ENCODE measurements at places on chromosomes 7 and 10.

DNA sequence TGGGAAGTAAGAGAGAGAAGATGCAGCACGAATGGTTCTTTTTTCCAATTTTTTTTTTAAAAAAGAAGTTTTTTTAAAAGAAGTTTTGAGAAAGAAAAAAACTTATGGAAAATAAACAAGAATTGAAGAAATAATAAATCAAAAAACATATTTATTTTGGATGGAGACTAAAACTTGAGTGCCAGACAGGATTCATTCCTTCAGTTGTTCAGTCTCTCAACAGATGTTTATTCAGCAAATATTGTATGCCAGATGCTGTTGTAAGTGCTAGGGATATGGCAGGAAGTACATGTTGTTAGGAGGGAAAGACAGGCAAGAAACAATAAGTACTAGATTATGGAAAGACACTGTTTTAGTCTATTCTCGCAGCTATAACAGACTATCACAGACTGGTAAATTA, 750.7 kb upstream of the PHF14 start:
- no peak for DNase-seq

DNA sequence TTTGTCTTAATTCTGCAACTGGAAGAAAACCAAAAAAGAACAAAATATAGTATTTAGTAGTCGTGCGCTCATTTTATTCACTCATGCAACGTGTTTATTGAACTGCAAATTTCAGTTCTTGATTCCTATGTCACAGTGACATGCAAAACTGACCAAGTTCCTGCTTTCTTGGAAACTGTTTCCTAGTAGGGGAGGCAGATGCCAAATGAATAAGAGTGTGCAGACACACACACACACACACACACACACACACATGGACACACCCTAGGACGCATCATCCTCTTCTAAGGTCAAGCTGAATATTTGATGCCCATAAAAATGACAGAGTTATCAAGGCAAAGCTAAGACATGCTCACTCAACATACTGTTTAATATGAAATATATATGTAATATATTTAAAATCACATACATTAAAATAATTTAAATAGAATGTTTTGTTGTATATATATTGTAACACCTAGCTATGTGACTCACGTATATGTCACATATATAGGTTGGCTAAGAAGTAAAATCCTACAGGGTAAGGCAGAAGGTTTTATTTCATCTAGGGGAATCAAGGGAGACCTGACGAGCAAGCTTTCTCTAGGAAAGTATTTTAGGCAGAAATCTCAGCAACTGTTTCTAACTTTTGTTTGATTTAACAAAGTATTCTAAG, 79.6 kb downstream of the SVIL start:
- DNase-seq, result no peak

- no peak for DNase-seq
These were observed 119.8 kb downstream of the ITGB8 start for GRCh38 chr7:20450536-20450935.

DNA sequence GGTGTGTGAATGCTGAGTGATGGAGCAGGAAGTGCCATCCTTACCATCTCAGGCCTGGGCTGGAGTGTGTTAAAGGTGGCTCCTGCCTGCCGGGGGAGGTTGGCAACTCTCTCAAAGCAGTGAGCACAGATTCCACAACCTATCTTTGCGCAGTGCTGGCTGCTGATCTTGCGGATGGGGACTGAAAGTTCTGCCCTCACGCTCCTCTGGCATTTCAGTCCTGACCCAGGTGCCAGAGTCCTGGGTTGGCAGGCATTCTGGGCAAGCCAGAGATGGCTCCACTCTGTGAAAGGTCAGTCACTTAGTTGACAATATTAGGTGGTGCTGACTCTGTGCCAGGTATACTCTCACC, 315.5 kb downstream of the RPS24 start:
- no peak for DNase-seq

- DNase-seq, result no peak
These were observed 181.8 kb upstream of the MDFIC start for GRCh38 chr7:114740095-114740494.

GRCh38 chr10:100637785-100638184, 102.0 kb downstream of the HIF1AN start:
- DNase-seq, result peak; percentile 51

DNA sequence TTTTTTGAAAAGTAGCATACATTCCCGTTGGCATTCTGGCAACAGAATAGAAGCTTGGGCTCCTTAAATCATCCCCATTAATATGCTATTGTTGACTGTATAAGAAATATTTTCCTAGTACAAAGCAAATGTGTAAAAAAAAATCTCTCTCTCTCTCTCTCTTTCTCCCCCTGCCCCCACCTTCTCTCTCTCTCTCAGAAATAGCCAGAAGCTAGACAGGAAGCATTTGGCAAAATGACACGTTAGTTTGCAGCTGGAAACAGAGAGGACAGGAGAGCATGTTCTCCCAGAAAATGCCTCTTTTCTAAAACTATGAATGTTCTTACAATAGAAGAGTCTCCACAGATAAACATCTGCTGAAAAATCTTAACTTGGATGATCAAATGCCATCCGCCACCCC, 59.6 kb upstream of the AKR1E2 start:
- no peak for DNase-seq

- DNase-seq, result no peak
These were observed 13.0 kb upstream of the SMARCD3 start for GRCh38 chr7:151261529-151261928.

DNA sequence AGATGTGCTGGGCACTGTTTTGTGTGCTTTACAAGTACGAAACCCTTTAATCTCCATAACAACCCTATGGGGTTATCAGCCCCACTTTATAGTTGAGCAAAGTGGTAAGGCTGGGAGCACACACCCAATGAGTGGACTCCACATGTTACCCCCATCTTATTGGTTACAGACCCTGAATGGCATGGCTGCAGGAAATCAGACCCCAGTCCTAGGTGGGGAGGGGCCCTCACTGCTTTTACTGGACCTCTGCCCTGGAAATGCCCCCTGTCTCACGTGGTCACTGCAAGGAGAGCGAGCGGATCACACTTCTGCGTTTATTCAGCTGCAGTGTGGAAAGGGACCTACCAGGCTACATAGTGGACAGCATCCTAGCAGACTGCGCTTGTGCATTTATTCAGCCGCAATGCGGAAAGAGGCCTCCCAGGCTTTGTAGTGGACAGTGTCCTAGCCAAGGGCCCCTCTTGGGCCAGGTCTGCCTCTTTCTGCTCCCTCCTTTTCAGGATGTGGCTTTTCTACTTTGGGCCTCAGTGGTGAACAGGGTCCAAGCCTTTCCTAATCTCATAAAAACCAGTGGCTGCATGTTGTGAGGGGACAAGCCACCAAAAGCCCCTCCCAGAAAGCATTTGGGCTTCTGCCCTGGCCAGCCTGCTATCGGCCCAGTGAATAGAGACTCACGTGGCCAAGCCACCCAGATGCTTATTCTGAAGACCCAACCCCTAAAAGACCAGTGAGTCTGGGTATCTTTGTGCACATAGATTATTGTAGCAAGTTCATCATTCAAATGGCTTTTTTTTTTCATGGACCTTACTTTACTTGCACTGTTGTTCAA, 405.7 kb upstream of the RNF32 start:
- no peak for DNase-seq

DNA sequence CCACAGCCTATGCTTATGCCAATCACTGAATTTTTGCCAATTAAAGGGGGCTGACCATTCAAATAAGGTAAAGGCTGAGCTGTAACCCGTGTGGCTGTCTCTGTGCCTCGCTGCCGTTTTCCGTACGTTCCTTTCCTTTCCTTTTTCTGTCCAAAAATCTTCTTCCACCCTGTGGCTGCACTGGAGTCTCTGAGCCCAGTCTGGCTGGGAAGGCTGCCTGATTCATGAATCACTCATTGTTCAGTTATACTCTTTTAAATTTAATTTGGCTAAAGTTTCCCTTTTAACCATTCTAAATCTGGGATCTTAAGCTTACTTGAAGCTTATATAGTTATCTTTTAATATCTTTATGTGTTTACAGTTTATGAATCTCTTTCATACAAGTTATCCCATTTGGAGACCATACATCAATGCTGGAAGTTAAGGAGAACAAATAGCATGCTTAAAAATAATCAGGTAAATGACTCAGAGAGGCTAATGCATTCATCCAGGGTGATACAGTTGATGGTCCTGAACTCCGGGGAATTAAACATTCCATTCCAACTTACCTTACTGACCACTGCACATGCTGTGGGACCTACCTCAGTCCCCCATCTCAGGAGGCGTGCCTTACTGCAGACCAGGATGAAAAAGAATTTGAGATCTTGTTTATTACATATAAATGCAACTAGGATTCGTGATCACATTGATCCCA, 385.3 kb upstream of the ADARB2 start:
- DNase-seq, result no peak

- DNase-seq, result no peak
These were observed 69.4 kb downstream of the EBF3 start for GRCh38 chr10:129894698-129895097.

DNA sequence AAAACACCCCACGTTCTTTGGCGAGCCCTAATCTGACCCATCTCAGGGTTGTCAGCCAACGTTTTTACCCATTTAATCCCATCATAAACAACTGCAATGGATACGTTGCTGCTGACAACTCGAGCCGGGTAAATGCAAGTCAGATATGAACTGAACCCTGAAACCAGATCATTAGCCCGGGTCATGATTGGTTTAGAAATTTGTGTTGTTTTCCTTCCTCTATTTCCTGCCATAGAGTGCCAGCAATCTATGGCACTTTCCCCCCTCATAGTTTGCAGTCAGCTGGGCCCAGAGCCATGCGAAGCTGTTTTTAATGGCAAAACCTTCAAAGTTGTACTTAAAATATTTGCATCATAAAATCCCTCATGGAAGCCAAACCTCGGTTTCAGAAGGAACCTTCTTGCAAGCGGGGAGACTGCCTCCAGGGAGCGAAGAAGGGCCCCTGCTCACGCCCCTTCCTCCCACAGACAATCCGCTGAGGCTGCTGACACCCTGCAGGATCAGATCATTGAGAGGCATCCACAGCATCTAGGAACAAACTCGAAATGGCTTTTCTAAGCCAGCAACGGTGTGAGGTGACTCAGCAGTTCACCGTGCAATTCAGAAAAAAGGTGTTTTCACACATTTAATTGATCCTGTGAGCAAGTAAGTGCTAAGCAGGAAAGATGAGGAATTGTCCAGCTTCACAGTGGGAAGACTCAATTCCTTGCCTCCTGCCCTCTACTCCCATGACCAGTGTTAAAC, 710.1 kb downstream of the PARD3 start:
- DNase-seq, result no peak

DNA sequence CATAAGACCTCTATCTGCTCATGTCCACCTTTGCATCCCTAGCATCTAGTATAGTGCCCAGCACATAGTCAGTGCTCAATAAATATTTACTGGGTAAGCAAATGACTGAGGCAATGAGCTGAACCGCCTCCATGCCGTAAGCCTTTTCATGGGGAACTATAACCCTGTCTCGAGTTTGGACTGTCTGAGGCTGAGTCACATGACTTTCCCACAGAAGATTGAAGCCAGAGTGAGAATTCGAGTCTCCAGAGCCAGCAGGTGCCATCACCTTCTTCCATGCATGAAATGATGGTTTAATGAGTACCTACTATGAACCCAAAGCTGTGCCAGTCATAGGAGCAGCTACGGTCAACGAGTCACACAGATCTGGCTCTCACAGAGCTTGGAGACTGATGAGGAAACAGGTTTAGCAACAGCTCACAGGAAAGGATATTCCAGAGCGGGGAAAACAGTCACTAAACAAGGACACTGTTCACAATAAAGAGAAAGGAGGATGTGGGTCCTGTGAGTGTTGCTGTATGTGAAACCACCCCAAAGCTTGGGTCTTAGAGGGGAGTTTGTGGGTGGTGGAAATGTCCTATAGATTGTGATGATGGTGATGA, 75.2 kb downstream of the TEX36 start:
- no peak for DNase-seq

DNA sequence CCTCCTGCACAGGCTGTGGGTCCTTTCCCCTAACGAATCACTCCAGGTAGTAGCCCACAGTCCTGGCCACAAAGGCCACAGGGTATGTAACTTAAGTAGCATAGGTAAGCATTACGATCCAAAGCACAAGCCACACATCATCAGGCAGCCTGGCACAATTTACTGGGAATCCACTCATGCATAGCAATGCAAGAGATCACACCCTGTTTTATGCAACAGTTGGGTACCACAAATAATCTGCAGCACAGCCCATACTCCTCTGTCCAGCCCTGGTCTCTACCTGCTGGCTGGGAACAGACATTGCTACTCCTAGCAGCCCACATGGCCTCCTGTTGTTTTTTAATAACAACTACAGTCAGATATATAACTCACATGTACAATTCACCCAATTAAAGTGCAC, 34.3 kb downstream of the SRPK2 start:
- DNase-seq, result no peak

DNA sequence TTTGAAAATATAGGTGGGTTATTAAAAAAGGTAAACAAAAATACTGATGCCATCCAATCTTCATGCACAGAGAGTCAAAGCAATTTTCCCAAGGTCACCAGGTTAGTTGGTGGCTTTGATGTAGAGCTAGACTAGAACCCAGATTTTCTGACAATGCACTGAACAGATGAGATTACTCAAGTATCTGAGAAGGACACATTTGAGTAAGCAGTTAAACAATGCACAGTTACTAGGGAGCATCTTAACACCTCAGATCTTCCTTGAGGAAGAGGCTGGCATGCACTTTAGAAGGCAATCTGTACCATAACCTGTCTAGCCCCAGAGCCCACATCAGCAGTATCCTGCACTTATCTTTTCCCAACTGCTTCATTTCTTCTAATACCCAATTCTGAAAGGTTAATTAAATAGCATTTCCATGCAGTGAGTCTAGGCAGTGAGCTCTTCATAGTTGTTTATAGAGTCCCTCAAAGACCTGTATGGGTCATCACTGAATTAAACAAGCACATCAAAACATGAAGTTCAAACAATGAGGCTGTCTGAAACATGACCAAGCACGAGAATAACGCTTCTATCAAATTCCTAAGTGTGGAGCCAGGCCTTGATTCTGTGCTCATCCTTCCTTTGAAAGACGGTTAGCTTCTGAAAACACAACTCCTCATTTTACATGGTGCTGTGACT, 38.2 kb upstream of the ANK3 start:
- DNase-seq, result no peak
